ENCODE measurements at places on chromosomes 3 and 15.

DNA sequence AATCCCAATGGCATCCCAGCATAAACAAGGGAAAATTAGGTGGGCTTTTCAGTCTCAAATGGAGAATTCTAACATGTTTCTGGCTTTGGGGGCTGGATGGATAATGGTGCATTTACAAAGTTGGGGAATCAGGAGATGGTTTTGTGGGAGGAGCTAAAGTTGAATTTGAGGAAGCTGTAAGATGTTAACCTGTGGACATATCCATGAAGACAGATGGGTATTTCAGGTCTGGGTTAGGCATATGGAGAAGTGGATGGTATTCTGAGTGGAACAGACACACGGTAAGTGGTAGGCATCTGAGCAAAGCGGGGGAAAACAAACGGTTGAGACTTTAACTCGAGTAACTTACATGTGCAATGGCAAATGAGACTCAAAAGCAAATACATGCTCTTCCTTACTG, 1.7 kb upstream of the LMLN start:
- DNase-seq, result no peak

DNA sequence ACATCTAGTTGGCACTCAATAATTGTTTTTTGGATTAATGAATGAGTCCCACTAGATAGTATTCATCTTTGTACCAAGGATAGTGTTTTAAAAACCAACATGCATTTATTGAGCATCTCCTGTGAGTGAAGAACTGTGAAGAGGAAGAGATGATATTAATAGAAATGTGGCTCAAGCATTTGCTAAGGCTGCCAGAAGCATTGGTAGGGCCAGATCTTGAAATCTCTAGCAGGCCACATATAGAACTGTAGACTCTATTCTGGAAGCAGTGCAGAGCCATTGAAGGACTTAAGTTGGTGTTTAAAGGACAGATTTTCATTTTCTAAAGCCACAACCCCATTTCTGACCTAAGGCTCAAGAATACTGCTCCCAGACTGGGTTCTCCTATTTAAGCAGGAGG, 99.0 kb downstream of the NEK11 start:
- no peak for DNase-seq

DNA sequence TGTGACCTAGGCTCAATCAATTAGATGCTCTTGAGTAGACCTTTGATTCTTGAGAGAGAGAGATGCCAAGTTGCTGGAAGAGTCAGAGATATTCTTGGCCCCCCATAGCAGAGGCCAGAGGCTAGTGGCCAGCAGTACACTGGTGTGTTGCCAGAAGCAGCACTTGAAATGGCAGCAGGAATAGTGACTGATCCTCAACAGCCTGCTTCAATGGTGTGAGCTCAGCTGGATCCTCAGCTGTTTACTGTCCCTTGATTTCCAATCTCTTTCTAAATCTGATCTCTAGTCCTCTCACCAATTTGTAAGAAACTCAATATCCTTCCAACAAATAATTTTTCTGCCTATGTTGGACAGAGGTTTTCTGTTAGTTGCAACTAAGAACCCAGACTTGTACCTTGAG, 170.3 kb upstream of the CCDC54 start:
- no peak for DNase-seq

GRCh38 chr3:66115858-66116654, 77.3 kb upstream of the MAGI1 start:
- no peak for DNase-seq

GRCh38 chr15:62957130-62957529, 85.4 kb upstream of the TPM1 start:
- DNase-seq, result no peak

DNA sequence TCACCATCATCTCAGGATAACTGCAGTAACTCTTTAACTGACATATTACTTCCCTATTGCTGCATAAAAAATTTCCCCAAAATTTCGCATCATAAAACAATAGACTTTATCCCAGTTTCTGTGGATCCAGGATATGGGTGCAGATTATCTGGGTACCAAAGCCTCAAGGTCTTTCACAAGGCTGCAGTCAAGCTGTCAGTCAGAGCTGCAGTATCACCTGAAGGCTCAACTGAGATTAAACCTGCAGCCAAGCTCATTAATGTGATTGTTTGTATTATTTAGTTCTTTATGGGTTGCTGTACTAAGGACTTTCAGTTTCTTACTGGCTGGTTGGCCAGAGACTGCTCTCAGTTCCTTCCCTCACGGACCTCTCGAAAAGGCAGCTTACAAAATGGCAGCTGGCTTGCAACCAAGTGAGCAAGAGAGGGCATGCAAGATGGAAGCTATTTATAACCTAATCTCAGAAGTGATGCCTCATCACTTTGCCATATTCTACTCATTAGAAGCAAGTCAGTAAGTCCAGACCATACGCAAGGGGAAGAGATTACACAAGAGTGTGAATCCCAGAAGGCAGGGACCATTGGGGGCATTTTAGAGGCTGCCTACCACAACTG, 54.9 kb downstream of the DCUN1D1 start:
- peak; percentile 29 for DNase-seq

DNA sequence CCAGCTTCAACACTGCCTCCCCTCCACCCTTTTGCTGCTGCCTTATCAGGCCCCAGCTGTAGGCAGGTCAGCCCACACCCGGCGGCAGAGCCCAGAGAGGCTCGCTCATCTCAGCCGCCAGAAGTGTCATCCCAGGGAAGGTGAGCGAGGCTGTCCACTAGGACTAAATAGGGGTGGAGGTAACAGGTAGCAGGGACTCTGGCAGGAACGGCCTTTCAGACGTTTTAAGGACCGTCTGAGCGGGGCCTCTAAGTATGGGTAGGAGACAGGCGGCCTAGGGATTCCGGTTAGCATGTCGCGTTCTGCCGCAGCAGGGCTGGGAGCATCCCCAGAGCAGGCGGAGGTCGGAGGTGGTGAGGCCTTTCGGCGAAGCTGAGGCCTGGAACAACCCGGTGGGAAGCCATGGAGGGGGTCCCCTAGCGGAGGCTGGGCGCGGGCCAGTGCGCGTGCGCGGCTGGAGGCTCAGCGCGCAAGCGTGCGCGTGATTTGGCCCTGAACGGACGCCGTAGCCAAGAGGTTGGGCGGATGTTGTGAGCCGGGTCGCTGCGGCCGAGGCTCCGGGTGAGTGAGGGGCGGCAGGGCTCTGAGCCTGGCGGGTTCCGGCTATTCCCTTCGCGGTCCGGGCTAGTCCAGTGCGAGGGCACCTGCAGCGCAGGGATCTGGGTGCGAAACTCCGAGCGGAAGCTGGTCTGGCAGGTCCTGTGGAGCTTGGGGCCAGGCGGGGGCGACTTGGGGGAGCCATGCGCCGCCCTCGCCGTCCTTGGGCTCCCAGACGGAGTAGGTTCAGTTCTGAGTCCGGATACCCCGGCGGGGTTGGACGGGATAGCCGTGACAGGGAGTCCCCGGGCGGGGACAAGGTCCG, at the start of the genes MST1 and RNF123:
Gene MST1, minus strand, starts transcription at position 429 of the 862 bp plus-strand sequence. CDS start 783 bp downstream, outside the sequence.
Gene RNF123, plus strand, starts transcription at position 512 of the 862 bp plus-strand sequence. CDS start 1,609 bp downstream, outside the sequence.
- peak; percentile 98 for DNase-seq

- no peak for DNase-seq
Measured at GRCh38 chr3:56101576-56101975, 366.7 kb downstream of the ERC2 start.

- no peak for DNase-seq
Measured at GRCh38 chr3:13600950-13601691, 52.2 kb downstream of the FBLN2 start.

DNA sequence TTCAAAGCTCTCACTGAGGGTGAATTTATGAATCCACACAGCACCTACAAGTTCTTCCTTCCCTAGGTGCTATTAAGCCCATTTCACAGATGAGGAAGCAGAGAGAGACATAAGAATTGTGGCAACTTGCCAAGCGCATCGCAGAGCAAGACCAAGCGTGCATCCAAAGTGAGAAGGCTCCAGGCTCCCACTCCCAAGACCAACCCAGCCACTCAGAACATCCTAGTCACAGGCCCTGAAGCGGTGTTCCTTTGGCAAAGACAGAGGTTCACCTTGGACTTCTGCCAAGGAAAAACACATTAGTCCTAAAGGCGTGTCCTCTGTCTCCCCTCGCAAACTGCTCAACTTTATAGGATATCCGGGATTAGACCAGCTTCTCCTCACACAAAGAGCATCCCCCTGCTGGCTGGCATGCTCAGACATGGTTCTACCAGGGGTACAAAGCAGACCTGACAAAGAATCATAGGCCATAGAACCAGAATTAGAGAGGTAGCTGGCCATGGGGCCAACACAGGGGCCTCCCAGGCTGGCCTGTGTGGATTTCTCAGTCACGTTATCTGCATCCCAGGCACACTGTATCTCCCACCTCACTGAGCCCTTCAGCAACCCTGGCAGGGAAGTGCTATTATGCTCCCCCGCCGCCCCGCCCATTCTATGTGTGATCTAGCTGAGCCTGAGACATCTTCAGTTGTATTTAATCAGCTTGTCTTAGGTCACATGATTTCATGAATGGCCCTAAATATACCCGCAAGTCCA, 160.2 kb downstream of the FOXP1 start:
- DNase-seq, result no peak

- no peak for DNase-seq
Measured at GRCh38 chr15:26083896-26084295, 220.8 kb upstream of the ATP10A start.

GRCh38 chr3:11953778-11954177, 50.4 kb upstream of the SYN2 start:
- DNase-seq, result no peak

- no peak for DNase-seq
Measured at GRCh38 chr15:88690331-88690730, 51.5 kb downstream of the ISG20 start.

DNA sequence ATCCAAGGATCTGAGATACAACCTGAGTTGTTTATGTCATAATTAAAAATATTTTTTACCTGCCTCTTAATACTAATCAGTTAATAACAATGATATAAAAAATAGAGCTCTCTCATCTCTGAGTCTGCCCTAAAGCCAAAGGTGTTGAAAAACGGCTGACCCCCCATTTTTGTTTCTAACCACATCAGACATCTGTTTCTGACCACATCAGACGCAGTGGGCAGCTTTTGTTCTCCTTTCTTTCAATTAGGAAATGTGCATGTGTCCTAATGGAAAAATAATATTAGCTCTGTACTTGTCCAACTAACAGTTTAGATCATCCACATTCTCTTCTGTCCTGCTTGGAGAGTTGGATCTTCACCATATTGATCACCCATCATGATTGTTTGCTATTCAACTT, 144.6 kb downstream of the SHOX2 start:
- no peak for DNase-seq

DNA sequence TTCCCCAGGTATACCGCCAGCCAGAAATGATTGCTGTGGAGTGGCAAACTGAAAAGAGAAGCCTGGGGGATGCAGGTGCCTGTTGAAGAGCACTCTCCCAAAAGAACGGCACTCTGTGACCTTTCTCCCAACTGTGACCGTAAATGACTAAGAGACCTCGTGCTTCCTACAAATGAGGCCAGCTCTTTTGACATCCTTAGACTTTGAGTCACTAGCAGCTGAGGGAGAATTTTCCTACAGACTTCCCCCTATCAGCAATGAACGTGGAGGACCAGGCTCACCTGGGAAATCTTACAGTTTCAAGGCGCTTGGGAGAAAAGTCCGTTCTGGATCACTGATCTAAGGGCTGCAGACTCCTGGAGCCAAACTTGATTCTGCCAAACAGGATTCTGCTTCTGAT, 8.6 kb downstream of the AQP9 start:
- DNase-seq, result no peak

DNA sequence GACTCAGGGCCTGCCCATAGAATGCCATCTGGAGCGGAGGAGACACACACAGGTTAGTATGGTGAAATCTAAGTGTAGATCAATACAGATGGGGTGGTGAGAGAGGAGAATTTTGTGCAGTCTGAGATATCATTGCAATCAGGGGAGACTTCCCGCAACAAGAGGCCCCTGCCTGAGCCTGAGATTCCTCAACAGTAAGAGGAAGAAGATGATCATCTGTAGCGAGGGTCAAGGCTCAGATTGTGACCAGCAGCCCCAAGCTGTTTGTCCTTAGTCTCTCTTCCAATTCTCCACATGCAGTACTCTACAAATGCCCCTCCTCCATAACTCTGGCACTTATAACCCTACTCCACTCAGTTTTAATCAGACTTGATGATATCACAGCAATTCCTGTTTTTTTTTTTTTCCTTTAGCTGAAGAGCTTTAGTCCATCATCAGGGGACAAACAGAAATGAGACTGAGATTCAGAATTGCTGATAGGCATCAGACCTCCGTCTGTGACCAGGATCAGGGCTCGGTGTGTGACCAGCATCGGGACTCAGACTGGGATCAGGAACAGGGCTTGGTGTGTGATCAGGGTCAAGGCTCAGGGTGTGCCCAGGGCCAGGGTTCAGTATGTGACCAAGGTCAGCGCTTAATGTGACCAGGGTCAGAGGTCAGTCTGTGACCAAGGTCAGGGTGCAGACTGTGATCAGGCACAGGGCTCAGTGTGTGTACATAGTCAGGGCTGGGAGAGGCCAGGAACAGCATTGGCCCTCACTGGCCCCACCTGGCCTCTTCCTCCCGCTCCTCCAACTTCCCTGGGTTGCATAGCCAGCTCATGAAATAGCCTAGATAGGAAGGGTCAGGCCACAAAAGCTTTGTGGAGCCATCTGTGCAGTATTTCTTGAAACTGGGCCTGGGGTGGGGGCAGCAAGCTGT, 14.1 kb downstream of the LOXL1 start:
- no peak for DNase-seq

DNA sequence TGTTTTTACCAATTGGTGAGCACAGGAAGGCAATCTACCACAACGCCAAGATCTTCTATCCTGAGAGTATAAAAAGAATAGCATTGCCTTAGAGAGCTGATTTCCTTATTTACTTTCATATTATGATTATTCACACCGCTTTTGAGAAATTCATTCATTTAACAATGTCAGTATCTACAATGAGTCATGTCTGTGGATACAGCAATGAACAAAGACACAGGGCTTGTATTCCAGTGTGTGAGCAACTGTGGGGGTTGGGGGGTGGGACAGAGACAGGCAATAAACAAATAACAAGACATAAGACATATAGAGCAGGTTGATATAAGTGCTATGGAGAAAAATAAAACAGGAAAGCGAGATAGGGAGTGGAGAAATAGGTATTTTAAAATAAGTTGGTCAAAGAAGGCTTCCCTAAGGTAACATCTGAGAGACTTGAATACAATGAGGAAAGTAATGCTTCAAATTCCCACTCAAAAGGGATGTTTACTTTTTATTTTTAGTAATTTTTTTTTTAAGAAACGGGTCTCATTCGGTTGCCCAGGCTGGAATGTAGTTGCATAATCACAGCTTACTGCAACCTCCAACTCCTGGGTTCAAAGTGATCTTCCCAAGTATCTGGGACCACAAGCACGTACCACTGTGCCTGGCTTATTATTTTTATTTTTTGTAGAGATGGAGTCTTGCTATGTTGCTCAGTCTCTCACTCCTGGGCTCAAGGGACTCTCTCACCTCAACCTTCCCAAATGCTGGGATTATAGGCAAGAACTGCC, 45.7 kb downstream of the PGBD4 start:
- no peak for DNase-seq
